ENCODE measurements at places on chromosomes 3 and 15.

- DNase-seq = no peak
Observed at GRCh38 chr3:127712881-127713771, 40.4 kb downstream of the ABTB1 start.

DNA sequence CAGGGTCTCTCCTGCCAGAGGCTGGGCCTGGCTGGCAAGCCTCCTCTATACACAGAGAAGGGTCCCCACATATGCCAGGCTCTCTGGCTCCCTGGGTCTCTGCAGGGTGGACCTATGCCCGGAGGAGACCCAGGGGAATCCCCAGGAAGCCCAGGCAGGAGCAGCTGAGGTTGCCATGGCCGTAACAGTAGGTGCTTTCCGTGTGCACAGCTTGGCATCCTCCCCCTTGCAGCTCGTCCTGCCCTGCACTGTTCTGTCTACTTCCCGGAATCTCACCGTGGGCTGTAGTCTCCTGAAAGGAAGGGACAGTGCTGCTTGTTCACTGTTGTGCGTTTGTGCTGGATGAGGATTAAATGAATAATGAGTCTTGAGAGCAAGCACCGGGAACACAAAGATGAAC lies 47.8 kb downstream of the DAPK2 start:
- no peak for DNase-seq

- no peak for DNase-seq
Observed at GRCh38 chr3:194488055-194488742, 1.4 kb upstream of the ATP13A3 start.

DNA sequence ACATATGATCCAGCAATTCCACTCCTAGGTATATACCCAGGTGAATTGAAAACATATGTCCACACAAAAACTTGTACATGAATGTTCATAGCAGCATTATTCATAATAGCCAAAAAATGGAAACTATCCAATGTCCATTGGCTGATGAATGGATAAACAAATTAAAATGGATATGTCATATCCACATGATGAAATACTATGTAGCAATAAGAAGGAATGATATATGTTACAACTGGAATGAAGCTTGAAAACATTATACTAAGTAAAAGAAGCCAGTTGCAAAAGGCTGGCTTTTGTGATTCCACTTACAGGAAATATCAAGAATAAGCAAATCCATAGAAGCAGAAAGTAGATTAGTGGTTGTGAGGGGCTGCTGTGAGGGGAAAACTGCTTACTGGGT lies 33.7 kb downstream of the BNC1 start:
- no peak for DNase-seq

DNA sequence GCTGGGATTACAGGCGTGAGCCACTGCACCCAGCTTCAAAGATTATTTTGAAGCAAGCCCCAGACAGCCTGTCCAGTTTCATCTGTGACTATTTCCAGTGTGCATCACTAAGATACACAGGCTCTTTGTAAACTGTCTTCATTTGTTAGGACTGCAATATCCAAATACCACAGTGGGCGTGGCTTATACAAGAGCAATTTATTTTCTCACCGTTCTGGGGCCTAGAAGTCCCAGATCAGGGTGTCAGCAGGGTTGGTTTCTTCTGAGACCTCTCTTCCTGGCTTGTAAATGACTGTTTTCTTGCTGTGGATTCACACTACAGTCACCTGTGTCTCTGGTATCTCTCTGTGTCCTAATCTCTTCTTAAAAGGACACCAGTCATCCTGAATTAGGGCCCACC lies 59.7 kb downstream of the RLBP1 start:
- no peak for DNase-seq

- no peak for DNase-seq
Observed at GRCh38 chr15:79105141-79105540, 14.6 kb upstream of the RASGRF1 start.

- DNase-seq = no peak
Observed at GRCh38 chr3:119015942-119016341, 18.7 kb downstream of the IGSF11 start.

DNA sequence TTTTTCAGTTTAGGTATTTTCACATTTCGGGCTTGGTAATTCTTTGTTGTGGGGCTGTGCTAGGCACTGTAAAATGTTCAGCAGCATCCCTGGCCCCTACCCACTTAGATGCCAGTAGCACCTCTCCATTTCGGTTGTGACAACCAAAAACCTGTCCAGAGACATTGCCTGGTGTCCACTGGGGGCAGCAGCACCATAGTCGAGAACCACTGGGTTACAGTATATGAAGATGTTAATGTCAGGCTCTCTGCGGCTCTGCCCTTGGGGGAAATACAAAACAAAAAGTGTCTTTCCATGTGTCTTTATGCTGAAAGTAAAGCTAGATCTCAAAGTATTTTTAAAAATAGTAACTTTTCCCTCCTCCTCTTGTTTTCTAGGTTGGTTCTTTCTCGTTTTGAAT lies 177.2 kb downstream of the ITPR1 start:
- no peak for DNase-seq

- no peak for DNase-seq
Observed at GRCh38 chr3:61966200-61966599, 404.8 kb downstream of the PTPRG start.

GRCh38 chr3:162610261-162610660 lies 1113.7 kb downstream of the OTOL1 start:
- no peak for DNase-seq

GRCh38 chr15:63531586-63531985 lies 27.2 kb downstream of the USP3 start:
- DNase-seq = no peak
